SK-N-SH (cell line): ENCODE measurements at places on chromosomes 7 and 10.

GRCh38 chr7:101606498-101606923 is 22.6 kb downstream of the MYL10 start:
- no peak for DNase-seq

DNA sequence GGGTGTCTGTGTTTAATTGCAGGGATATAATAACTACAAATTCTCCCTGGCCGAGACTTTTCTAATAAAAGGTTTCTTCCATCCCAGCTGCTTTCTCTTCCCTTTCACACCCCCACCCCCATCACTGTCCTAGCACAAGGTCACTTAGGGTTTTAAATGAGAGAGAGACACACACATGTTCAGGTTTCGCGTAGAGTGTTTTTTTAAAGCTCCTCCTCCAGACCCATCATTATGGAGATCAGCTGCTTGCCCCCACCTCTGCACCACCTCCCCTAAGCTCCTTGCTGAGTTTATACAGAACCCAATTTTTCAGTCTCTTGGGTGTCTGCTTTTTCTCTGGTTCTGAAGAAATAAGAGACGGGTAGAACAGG is 18.6 kb downstream of the LRMDA start:
- DNase-seq: no peak

DNA sequence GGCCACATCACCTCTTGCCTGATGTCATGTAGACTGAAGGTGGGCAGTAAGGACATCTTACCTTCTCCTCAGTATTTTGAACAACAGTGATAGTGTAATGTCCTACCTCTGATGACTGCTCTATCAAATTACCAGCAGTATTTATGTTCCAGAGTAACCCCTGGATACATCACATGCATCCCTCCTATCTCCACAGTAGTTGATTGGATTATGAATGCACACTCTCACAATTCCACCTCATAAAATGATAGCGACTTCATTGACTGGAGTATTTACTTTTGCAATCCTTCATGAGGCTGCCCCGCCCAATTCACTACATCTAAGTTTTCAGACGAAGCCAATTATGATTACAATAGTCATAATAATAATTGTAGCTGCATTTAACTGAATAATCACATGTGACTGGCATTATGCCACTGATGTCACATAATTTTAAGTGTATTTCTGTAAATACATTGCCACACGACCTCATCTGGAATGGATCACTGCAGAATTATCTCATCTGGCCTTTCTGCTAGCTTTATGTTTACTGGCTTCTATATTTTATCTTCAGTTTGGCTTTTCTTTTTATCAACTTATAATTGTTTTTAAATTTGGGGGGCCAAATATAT is 268.9 kb downstream of the SLC25A13 start:
- peak; percentile 59 for DNase-seq

- no peak for DNase-seq
These were observed 41.8 kb upstream of the WNT16 start for GRCh38 chr7:121286742-121287734.

- no peak for DNase-seq
These were observed 92.3 kb upstream of the ZNF438 start for GRCh38 chr10:31123946-31124345.

GRCh38 chr10:50362547-50363125 is 111.3 kb upstream of the ASAH2 start:
- DNase-seq: no peak

DNA sequence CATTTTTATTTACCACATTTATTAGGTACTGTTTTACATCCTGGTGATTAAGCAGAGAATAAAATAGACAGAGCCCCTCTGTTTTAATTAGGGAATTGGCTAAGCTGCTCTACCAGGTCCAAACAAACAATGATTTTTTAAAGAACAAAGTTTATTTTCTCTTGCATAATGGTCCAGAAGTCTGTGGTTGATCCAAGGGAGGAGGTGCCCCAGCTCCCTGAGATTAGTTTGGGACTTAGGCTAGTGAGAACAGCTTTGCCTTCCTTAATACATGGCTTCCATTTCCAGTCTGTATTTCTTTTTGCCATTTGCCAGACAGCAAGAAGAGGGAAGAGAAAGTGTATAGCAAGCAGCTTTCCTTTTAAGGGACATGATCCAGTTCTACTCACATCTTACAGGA is 2.9 kb upstream of the MIOS start:
- no peak for DNase-seq

DNA sequence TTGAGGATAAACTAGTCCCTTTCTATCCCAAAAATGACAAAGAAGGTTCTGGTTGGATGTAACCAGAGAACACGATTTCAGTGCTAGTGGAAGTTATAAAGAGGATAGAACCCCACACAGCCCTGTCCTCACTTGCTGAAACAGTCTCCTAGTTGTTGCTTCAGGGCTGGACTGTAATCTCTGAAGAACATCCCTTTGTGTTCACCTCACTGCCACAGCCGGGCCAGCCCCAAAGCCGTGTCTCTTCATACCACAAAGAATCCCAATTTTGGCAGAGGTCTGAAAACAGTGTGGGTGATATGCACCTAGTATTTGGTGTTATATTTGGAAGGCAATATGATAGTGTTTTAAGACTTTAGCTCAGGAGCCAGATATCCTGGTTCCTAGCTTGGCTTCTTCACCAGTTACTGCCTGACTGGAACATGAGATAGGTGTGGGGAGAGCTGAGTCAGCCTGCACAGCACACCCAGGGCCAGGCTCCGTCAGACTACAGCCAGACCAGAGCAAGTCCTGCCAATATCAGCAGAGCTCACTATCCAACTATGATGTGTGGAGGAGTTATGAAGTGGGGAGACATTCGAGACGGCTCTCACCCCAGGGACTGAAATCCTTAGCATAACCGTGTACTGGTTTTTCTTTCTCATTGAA is 21.2 kb downstream of the CYP3A4 start:
- no peak for DNase-seq

DNA sequence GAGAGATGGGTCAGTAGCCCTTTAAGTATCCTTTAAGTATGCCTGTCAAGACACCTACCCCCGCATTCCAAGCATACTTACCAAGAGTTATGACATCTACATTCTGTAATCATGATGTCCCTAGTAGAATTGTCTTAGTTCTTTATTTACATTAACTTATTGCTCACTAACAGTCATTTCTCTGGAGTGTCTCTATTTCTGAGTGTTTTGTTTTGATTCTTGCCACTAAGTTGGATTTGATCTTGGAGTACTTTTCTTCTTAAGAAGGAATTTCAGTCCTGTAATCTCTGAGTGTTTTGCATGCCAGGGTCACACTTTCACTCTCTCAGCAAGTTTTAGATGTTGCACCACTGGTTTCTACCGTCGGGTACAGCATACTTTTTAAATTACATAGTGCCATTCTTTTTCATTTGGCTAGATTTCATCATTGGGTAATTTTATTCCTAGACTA is 1053.9 kb downstream of the KCNMA1 start:
- DNase-seq: no peak

- DNase-seq: no peak
These were observed 287.8 kb upstream of the IGFBP3 start for GRCh38 chr7:46208635-46209525.

DNA sequence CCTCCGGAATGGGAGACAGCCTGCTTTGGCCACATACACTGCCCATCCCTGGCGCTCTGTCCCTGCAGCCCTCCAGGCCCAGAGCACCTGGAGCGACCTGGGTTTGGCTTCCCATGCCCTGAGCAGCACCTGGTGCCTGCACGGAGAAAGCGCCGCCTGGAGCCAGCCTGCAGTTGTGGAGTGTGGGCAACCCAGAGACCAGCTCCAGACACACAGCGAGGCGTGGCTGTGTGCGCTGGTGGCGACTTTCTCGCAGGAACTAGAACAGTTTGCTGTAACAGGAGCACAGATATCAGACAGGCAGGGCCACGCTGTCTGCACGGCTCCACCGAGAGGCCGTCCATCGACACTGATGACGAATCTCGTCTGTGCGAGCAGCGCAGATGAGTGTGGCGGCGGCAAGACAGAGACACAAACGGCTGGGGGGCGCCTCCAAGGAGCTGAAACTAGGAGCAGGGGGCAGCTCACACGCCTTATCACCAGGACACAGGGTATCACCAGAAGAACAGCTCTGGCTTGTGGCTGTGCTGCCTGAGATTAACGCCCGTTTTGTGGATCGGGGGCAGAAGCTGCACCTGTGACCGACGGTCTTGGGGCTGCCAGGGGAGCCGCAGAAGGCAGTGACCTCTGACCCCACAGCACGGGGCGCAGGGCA is 275.3 kb downstream of the DNAJB6 start:
- DNase-seq: no peak

- no peak for DNase-seq
These were observed 477.3 kb downstream of the SDK1 start for GRCh38 chr7:3778345-3778744.

GRCh38 chr7:19296617-19297016 is 151.4 kb upstream of the FERD3L start:
- DNase-seq: no peak

- no peak for DNase-seq
These were observed 2.0 kb downstream of the HPSE2 start for GRCh38 chr10:99233689-99234037.

- no peak for DNase-seq
These were observed 44.4 kb upstream of the AMPH start for GRCh38 chr7:38675494-38676106.

GRCh38 chr10:124003871-124004662 is 89.3 kb downstream of the CHST15 start:
- peak; percentile 22 for DNase-seq

DNA sequence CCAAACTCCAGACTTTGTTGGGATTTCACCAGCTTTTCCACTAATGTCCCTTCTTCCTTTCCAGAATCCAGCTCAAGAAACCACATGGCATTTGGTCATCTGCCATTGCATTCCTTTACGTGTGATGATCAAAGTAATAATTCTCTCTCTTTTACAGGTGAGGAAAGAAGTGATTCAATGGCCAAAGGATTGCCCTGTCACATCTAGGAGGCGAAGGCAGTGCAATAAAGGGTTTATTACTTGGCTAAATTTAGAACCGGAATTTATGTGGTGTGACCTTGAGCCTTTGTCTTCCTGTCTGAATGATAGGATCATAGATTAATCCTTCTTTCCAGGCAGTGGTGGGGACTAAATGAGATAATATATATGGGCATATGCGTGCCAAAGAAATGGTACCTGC is 58.3 kb upstream of the COBL start:
- DNase-seq: no peak

GRCh38 chr7:82593780-82594179 is 150.2 kb upstream of the CACNA2D1 start:
- DNase-seq: no peak
